Cardiac septum (tissue), 1 donor: ENCODE measurements at places on chromosomes 4 and X. TPM values are rescaled to one million over a fixed set of nuclear protein-coding genes. Genes with fewer than 3 reads are reported as not detected.

GRCh38 chr4:127634181-127634580 is 1.4 kb downstream of the INTU start:
- DNase-seq = no peak

CCDC120 gene
- 1.7 TPM for total RNA-seq

- no peak for DNase-seq
Observed at GRCh38 chr4:120065974-120066516, 603 bp downstream of the MAD2L1 start.

XKRX gene
- 0.11 TPM for total RNA-seq

- DNase-seq = no peak
Observed at GRCh38 chr4:55947254-55947882, 1.4 kb upstream of the CEP135 start.

GRCh38 chr4:140092094-140092851 is 61.7 kb downstream of the MAML3 start:
- peak; percentile 80 for DNase-seq

DNA sequence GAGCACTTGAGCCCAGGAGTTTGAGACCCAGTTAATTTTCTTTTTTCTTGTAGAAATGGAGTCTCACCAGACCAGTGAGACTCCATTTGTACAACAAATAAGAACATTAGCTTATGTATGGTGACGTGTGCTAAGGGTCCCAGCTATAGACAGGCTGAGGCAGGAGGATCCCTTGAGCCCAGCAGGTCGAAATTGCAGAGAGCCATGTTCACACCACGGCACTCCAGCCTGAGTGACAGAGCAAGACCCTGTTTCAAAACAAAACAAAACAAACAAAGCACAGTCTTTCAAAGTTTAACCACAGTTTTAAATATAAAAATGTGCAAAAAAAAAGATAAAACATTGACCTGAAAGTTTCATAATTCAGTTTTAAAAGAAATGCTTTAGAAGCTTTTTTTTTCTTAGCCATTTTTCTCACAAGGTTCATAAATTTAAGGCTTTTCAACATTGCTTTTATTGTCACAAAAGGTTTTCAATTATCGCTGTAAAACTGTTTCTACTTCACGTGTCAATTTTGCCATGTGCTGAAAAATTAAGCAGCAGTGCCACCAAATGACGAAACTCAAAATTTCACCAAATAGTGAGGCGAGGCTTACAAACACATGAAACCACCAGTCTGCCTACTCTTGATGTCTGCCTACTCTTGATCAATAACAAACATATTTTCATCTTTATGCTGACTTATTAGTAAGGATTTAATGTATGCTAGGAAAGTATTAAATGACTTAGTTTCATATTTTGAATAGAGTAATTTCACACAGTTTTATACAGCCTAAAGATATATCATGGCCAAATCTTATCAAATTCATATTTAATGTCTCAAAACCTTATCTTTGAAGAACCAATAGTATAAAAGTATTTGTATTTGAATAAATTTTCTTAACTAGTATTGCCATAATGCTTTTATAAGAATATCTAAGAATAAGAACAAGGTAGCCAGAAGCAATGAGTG is 126.3 kb downstream of the NEK1 start:
- DNase-seq = no peak

VEGFD gene
- 1.3 TPM for total RNA-seq

TRIM75 gene
- total RNA-seq = not detected

DNA sequence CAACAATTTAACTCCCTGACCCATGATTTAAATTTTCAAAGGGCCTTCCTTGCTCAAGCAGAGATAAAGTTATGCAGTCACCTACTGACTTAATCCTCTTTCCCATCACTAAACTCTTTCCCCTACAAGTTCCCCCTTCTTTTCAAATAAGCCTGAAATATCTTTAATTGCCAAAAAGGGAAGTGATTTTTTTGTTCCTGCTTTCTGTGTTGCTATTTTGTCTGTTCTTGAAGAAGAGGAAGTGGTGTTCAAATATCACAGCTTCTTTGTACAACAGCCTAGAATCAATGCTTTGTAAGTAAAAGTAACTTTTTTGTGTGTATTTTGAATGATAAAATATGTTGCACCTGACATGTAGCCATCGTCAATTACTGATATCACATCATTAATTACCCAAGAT is 595.9 kb downstream of the CENPC start:
- no peak for DNase-seq

- no peak for DNase-seq
Observed at GRCh38 chrX:44428989-44429627, 85.6 kb upstream of the EFHC2 start.

- DNase-seq = no peak
Observed at GRCh38 chrX:72395237-72395636, 89.5 kb upstream of the CITED1 start.

EDNRA gene
- 15.4 TPM for total RNA-seq

GRCh38 chr4:13910556-13910955 is 283.0 kb upstream of the BOD1L1 start:
- no peak for DNase-seq

DNA sequence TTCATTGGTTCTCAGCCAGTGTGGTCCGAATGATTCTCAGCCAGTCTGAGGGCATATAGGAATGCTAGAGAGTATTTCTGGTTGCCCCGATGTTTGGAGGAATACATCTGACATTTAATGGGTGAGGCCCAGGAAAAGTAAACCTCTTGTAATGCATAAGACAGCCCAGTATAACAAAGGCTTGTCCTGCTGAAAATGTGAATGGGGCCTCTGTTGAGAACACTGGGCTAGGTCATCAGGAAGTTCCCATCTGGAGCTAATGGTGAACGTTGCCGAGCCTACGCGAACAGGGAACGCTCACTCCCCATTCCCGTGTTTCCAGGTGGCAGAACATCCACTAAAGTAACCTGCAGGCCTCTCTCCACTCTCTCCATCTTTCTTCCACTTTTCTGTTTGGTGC is 132.0 kb upstream of the CLNK start:
- no peak for DNase-seq

DNA sequence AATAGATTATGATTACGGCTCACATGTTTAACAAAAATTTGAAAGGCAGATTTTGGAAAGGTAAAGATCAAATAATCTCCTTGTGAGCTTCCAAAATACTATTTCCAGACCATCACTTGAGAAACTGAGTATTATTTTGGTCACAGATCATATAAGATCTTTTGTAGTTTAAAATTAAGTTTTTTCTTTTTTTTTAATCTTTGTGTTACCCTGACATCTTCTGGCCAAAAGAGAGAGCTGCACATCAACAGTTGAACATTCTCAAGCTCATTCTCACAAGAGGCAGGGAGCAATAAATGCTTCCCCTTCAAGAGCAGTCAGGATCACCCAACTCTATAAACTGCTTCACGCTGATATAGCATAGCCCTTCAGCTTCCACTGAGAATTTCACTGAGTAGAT is 15.9 kb downstream of the TMEM192 start:
- no peak for DNase-seq

GRCh38 chr4:186829740-186830449 is 106.2 kb upstream of the FAT1 start:
- DNase-seq = no peak

DNA sequence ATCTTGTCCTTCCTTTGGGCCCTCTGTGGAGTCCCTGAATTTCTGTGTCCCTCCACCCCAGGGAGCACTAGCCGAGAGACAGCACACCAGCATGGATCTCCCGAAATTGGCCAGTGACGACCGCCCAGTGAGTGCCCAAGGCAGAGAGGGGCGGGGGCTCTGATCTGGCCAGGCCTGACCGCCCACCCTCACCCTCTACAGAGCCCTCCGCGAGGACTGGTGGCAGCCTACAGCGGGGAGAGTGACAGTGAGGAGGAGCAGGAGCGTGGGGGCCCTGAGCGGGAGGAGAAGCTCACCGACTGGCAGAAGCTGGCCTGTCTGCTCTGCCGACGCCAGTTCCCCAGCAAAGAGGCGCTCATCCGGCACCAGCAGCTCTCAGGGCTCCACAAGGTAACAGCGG is 8.4 kb upstream of the UBA1 start:
- no peak for DNase-seq

DNA sequence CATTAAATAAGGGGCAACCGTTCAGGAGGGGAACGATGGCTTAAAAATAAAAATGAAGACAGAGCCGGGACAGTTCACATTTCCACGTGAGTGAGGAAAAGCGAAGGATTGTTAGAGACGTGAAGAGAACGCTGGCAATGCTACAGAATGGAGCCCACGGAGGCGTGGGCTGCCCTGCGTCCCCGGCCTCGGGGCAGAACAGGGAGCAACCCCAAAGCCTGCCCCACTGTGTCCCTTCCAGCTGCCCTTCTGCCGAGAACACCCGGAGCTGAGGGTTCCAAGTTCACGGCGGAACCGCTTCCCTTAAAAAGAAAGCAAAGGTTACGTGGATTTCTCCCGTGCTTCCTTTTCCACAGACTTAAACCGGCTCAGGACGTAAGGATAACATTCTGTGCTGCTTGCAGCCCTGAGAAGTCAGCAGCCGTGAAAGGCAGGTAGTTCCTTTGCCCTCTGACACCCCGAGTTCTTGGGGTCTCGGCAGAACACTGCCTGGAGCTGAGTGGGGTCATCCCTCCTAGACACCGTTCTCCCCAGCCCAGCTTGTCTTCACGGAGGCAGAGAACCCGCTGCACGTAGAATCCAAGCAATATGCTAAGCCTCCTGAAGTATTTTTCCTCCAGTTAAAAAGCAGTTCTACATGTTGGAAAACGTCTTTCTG is 14.2 kb downstream of the DHRSX start:
- DNase-seq = peak; percentile 61

DNA sequence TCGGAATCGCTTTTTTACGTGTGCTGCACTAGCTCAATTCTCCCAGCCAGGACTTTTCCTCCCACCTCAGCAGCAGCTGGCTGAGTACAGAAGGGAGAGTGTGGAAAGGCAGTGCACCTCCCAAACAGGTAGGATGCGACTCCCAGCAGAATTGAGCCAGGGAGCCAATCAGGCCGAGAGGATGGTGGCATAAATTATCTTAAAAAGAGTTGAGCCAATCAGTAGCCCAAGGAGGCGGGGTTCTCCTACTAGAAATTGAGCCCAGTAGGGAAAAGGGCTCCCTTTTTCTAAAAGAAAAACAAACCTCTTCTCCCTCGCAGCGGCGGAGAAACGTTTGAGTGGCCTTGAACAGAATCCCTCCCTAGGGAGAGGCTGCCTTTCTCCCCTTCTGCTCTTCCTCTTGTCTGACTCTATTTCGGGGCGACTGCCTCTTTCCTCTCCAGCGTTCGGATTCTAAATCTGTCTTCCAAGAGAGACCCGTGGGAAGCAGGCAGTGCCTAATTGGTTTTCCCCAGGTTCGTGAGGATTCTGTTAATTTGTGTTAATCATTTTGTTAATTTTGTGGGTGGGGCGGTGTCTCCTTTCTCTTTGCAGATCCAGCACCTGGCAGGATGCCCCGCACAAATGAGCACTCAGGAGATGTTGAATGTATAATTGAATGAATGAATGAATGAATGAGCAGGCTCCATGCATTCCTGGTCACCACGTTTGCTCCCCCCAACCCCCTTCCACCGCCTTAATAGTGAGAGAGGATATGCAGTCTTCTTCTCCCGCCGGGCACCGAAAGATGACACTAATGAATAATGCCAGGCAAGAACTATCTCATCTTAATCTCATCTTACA is at the start of gene GABRG1:
GABRG1 (minus strand) TSS at position 142 of the 843 bp plus-strand sequence; CDS start at position 1, 141 bp downstream.
- DNase-seq = peak; percentile 31

DNA sequence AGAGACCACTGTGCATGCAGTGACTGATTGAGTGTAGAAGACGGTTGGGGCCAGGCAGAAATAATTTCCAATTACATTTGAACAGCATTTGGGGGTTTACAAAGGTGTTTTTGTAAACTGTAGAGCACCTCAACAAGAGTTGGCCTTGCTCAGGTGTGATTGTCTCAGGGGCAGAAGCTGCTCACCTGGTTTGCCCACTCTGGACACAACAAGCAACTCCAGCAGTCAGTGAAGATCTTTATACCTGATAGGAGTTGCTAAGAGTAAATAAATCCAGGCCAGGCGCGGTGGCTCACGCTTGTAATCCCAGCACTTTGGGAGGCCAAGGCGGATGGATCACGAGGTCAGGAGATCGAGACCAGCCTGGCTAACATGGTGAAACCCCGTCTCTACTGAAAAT is 221.3 kb downstream of the RAB28 start:
- DNase-seq = no peak

- DNase-seq = no peak
Observed at GRCh38 chr4:74013264-74013663, 14.8 kb upstream of the CXCL5 start.

GRCh38 chrX:150361777-150362351 is 1.3 kb upstream of the MAMLD1 start:
- DNase-seq = no peak

DNA sequence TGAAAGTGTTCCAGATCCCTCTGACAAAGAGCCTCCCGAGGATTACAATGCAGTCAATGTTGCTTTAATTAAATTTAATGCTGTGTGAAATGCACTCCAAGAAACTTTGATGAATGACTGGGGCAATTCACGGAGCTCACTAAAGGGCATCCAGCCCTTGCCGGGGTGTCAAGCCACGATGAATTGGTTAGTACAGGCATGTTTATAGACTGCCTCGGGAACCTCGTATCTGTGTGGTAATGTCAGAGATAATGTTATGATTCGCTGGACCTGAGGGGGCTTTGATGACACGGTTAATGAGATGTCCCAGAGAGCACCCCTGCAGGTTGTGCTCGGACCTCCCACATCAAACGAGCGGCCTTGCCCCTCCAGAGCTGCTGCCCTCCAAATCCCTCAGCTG is 428.8 kb downstream of the NKX6-1 start:
- DNase-seq = no peak

CLGN gene
- total RNA-seq = 44.7 TPM

MAGEB18 gene
- total RNA-seq = not detected

- DNase-seq = no peak
Observed at GRCh38 chr4:76872556-76872955, 25.4 kb downstream of the SOWAHB start.

DNA sequence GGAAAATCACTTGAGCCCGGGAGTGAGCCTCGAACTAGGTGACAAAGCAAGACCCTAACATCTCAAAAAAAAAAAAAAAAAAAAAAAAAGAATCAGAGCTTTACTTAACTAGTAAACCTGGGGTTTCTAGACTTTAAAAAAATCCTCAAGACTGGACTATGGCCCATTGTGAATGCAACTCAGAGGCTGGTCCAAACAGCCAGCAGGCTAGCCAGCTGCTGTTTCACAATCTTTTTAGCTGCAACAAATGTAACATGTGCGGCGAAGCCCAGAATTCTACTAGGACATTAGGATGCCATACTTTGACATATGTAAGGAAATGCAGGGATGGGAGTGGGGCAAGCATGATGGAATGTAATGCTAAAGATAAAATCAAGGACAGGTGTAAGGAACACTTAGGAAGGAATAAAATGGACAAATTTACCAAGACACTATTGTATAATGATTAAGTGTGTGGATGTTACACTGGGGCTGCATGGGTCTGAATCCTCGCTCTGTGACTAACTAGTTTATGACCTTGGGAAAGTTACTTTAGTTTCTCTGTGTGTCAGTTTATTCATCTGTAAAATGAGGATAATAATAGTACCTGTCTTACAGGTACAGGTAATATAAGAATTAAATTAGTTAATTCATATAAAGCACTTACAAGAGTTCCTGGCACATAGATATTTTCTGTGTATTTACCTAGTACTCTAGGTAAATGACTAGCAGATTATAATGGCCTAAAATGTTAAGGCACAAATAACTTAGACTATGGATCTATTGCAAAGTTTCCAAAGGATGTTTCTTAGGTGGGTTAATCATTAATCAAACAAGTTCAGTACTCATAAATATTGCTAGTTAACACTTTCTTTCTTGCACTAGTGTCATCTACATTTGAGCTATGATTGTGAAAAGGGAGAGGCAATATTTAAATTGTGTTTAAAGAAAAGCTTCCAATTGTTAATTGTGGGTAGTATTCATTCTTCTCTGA is 49.5 kb downstream of the HELQ start:
- no peak for DNase-seq

GRCh38 chr4:2786152-2786671 is 6.7 kb upstream of the SH3BP2 start:
- peak; percentile 47 for DNase-seq

GRCh38 chrX:150159537-150159936 is 203.6 kb upstream of the MAMLD1 start:
- no peak for DNase-seq

IL15 gene
- 3.1 TPM for total RNA-seq
